Stimulated activated CD8-positive, alpha-beta memory T cell treated with anti-CD3 and anti-CD28 coated beads, Interleukin-7, amount 100 ng/mL, for 1 hour (primary cell): ENCODE measurements at places on chromosomes 7 and 10.

GRCh38 chr7:66143876-66144332 is 29.3 kb downstream of the CRCP start:
- no peak for DNase-seq

GRCh38 chr7:2040893-2041270 is 191.9 kb downstream of the MAD1L1 start:
- DNase-seq, result no peak

- DNase-seq, result no peak
Measured at GRCh38 chr7:142094861-142095260, 16.7 kb upstream of the MGAM2 start.

DNA sequence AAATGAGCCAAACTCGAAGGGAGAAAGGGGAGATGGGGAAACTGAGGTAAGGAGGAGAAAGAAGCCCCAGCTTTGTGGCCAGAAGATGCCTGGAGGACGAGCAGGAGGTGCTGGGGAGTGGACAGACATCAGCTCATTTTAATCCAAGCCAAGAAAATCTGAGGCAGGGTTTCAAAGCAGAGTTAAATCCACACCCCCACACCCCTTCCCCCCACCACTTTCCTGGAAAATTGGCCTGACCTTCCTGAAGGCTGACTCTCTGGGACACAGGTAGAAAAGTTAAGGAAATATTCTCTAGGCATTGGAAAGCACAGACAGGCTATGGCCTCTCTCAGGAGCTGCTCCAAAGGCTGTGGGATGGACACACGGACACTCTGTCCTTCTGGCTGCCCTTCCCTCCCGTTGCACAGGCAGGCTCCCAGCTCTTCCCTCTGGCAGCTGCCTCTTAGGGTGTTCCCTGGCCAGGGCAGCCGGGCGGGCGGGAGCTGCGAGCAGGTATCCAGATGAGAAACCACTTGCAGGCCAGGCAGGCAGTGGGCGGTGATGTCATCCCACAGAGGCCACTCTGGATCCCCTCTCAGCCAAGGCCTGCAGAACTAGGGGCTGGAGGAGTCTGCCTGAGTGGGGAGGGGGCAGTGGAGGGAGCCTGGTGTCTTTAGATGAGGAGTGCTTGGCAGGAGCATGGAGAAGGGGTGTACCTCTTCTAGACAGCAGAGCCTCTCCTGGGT is 171.8 kb downstream of the NEURL1 start:
- no peak for DNase-seq

DNA sequence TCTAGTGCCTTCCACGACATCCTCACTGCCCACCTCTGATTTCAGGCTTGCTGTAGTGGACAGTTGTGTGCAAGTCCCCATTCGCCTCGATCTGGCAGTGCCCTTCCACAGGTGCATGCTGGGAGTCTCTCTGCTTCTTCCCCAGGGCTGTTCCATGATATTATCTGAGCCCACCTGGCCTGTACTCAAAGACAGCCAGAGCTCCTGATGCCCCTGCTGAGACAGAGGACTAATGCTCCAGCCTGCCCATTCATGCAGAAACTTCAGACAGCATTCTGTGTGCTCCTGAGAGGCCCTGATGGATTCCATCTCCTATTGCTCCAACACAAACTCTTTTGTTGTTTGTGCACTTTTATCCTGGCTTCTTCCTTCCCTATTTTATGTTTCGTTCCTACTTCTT is 164.8 kb upstream of the PRSS58 start:
- no peak for DNase-seq

DNA sequence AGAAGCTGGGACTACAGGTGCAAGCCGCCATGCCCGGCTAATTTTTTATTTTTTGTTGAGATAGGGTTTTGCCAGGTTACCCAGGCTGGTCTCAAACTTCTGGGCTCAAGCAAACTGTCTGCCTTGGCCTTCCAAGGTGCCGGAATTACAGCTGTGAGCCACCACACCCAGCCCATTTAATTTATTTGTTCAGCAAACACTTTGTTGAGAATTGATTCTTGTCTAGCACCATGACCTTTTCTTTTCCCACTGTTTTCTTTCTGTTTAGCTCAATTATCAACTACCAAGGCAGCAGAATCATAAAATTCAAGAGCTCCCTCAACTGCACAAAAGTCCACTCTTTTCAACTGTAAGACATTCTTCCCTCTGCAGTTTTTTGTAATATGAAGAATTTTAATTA is 47.8 kb upstream of the PARD3 start:
- DNase-seq, result no peak

DNA sequence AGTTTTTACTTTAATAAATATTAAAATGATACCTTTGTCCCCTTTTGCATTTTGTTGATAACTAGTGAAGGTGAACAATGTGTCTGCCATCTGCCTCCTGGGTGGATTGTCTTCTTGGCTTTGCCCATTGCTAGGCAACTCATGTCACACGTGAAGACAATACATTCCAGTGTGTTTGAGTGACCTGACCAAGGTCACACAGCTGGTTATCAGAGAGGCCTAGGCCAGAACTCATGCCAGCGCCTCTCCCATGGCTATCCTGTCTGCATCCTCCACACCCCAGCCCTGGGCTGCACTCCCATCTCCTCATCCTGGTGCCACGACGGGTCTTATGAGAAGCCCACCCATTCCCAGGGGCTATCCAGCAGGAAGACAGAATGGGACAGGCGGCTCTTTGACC is 108.7 kb downstream of the PLCE1 start:
- DNase-seq, result no peak

DNA sequence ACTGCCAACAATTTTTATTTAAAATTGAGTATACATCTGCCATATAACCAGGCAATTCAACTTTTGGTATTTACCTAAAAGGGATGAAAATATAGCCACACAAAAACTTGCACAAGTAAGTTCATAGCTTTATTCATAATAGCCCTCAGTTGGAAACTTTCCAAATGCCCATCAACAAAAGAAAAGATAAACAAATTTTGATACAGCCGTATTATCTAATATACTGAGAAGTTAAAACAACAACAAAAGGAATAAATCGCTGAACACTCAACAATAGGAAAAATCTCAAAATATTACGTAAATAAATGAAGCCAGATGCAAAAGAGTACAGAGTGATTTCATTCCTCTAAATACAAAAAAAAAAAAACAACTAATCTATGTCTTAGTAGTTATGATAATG is 399.2 kb upstream of the SEMA3D start:
- DNase-seq, result no peak

DNA sequence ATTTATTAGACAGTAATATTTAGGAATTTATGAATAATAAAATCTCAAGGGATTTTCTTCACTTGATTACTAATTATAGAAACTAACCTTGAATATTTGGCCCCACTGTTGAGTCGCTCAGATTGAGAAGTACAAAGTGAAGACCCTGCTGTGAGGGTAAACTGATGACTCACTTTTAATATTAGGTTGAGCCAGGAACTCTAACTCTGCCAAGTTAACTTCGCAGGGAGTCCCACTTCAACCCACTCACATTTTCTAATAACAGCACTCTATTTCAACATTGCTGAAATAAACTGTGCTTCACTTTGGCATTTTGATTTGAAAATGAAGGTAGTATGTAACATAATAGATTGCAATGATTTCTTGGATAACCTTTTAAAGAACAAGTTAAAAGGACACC is 200.7 kb downstream of the POLR1F start:
- DNase-seq, result no peak

DNA sequence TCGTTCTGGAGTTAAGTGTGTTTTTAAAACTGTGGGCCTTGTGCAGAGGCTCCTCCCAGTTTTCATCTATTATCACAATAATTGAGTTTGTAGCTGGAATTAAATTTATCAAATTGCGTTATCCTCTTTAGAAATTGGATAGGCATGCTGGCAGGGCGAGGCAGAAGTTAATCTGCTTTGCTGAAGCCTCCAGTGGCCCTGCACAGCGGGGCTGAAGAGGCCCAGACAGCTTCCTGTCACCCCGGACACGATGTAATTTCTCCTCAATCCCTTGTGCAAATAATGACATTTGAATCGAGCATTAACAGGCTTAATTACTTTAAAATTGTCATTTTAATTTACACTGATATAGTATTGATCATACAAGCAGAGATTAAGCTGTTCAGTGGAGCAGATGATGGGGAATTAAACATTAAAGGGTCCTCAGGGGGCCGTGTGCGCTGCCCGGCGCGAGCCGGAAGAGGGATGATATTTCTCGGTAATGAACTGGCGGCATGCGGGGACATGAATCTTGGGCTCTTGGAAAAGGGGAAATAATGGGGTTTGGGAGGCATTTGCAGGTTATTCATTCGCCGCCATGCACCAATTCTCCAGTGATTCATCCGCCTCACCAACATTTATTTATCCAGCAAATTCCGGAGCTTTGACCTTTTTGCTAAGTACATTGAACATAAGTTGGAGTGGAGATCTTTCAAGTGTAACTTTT is 118.5 kb downstream of the NKX6-2 start:
- DNase-seq, result no peak
